ENCODE measurements at places on chromosomes 2 and 18. TPM values are rescaled to one million over a fixed set of nuclear protein-coding genes. Genes with fewer than 3 reads are reported as not detected.

- DNase-seq = no peak
Measured at GRCh38 chr2:96397756-96398530, 62.4 kb downstream of the NCAPH start.

- no peak for DNase-seq
Measured at GRCh38 chr2:207792244-207792785, 22.6 kb upstream of the FZD5 start.

GRCh38 chr18:31061945-31062344 is 19.4 kb upstream of the DSC3 start:
- DNase-seq = no peak

Gene ALLC
- not detected for total RNA-seq
